ENCODE measurements at places on chromosomes 11 and 22. TPM values are rescaled to one million over a fixed set of nuclear protein-coding genes. Genes with fewer than 3 reads are reported as not detected.

The OR51B2 gene
- total RNA-seq = not detected

The SWAP70 gene
- total RNA-seq = 36.5 TPM

The CARD18 gene
- total RNA-seq = not detected

The SCN3B gene
- total RNA-seq = 0.08 TPM

The PARVG gene
- not detected for total RNA-seq

The MAJIN gene
- not detected for total RNA-seq

The FGF4 gene
- total RNA-seq = not detected

The PHLDA2 gene
- 118 TPM for total RNA-seq

The MISFA gene
- 2.2 TPM for total RNA-seq

The NDUFS8 gene
- 331 TPM for total RNA-seq

The HBB gene
- total RNA-seq = not detected

The LRRC74B gene
- total RNA-seq = not detected

The APOL4 gene
- total RNA-seq = not detected

The KLHDC7B gene
- total RNA-seq = 0.02 TPM

The FAM89B gene
- 62.5 TPM for total RNA-seq

The SH3BP1 gene
- total RNA-seq = 1.6 TPM

The BAIAP2L2 gene
- total RNA-seq = 5.9 TPM

The CARD10 gene
- 16.7 TPM for total RNA-seq

The UBQLNL gene
- not detected for total RNA-seq

The KRTAP5-8 gene
- not detected for total RNA-seq

The UPB1 gene
- not detected for total RNA-seq

The GAS2 gene
- total RNA-seq = 0.95 TPM

The ARHGEF17 gene
- 14.0 TPM for total RNA-seq

The INSC gene
- not detected for total RNA-seq

The TUBA8 gene
- 0.50 TPM for total RNA-seq

Measured in A549 treated with ZK216348 at 1 μM for 4 hours (cell line).